Brain pericyte (primary cell): ENCODE measurements at places on chromosomes 12 and 14.

DNA sequence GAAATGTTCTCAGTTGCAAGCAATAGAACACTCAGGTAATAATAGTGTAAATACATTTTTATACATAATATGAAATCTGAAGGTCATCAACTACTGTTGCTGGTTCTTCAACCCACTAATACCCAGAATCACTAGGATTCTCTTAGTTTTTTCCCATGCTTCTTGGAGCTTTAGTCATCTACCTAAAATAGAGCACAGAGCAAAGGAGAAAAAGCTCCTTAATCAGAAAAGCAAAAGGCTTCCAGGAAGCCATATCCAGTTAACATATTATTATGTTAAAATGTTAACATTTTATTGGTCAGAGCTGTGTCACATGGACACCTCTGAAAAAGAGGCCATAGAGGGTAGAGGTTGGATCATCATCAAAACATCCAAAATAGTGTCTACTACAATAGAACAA is 57.0 kb downstream of the CCER1 start:
- no peak for DNase-seq

GRCh38 chr12:34401659-34402227 is 379.4 kb downstream of the ALG10 start:
- DNase-seq = no peak

GRCh38 chr12:64304571-64304970 is 82.5 kb upstream of the KICS2 start:
- no peak for DNase-seq

- no peak for DNase-seq
Measured at GRCh38 chr12:7144414-7145120, 14.4 kb downstream of the CLSTN3 start.

GRCh38 chr14:24986206-24986893 is 63.6 kb downstream of the STXBP6 start:
- DNase-seq = no peak

- no peak for DNase-seq
Measured at GRCh38 chr12:109767456-109767855, 53.8 kb downstream of the FAM222A start.

DNA sequence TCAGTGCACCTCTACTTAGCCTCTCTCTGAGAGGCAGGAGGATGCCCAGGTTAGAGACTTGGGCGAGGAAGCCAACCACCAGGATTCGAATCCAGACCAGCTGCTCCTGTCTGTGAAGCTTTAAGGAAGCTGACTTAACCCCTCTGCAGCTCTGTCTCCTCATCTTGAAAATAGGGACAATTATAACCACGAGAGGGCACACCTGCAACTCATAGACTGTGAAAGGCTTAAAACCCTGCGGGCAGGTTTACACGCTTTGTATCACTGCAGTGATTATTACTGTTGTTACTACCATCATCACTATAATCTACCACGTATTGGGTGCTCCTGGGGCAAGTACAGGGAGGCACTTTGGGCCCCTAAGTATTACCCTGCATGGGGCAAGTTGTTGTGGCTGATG is 379.8 kb downstream of the VRK1 start:
- DNase-seq = no peak

DNA sequence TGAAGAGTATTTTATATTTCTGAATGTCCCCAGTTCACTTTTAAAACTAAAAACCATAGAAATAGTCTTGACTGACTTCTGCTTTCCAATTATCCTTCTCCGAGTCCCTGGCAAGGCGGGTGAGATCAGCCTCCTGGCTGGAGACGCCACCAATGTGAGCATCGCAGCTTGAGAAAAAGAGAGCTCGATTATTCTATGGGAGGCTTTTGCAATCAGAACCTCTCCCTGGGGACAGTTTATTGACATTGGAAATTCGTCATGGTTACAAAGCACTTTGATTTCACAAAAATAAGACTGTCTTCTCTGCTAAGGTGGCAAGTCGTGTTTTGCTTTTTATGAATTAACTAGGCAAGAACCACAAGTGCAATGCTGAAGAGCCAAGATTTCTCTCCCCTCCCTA is 23.6 kb upstream of the GPHB5 start:
- DNase-seq = no peak

GRCh38 chr12:94027561-94027960 is 120.8 kb upstream of the PLXNC1 start:
- no peak for DNase-seq

DNA sequence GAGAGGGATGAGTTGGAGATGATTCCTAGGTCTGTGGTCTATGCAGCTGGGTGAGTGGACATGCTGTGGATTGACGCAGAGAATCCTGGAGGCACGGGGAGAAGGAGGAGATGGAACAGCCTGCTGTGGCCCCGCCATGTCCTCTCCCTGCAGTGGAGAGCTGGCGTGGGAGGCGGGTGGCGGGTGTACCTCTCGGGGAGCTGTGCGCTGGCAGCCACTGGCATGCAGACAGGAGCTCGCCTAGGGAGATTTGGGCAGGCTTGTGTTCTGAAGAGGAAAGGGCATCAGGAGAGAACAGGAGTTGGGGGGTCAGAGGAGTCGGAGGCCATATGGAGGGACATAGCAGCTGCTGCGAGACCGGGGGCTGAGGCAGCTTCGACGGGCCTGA is 56.1 kb downstream of the TECPR2 start:
- DNase-seq = no peak

- DNase-seq = no peak
Measured at GRCh38 chr14:65065719-65066118, 36.6 kb downstream of the MAX start.

DNA sequence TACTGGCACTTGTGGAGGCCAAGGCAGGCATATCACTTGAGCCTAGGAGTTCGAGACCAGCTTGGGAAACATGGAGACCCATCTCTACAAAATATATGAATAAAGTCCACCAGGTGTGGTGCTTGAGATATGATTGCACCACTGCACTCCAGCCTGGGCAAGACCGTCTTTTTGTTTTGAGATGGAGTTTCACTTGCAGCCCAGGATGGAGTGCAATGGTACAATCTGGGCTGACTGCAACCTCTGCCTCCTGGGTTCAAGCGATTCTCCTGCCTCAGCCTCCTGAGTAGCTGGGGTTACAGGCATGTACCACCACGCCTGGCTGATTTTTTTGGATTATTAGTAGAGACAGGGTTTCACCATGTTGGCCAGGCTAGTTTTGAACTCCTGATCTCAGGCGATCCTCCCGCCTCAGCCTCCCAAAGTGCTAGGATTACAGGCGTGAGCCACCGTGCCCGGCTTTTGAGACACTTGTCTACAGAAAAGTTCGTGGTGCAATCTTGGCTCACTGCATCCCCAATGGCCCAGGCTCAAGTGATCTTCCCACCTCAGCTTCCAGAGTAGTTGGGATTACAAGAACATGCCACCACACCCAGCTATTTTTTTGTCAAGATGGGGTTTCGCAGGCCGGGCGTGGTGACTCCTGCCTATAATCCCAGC is 16.3 kb upstream of the ATP5F1B start:
- DNase-seq = no peak

DNA sequence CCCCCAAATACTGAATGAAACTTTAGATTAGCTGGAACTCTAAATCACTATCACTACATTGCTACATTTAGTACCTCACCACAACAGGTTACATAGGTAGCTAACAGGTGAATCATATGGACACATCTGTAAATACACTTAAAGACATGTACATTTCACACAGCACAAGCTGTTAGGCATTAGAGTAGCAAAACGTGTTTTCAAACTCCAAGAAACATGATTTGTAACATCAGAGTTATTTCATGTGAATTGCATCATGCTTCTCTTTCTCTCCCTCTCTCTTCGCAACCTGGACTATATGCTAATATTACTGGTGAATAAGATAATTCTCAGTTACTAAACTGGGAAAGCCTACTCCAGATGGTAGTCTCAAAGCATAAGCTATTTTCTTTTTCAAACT is 4.3 kb downstream of the SEL1L start:
- no peak for DNase-seq

DNA sequence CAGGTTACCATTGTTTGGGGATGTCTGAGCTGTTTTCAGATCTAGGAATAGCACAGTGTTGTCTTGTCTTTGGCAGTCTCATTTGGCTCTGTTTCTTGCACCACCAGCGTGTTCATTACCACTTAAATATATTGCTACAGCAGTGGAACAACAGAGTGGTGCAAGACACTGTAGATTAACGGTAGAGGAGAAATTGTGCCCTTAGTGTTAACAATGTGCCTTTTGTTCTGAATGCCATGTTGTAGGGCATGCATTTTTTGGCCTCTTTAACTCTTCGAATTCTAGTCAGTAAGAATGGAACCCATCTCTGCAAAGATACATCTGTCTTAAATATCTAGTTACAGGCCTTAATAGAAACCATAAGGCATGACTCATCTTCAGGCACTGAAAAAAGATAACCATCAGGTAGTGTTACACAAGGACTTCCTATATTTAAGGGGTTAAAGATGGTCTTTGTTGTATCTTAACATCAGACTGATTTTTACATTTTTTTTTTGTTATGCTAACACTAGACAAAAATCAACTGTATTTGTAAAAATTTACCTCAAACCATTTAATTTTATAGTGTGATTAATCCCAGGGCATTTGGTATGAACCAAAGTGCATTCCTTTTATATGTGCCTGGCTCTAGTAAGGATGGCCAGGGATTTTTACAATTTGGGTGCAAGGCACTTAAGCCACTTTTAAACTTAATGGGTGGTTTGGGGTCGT is 12.9 kb downstream of the DYRK2 start:
- peak; percentile 42 for DNase-seq

- DNase-seq = no peak
Measured at GRCh38 chr12:106773286-106774004, 1.0 kb upstream of the RIC8B start.

- no peak for DNase-seq
Measured at GRCh38 chr12:91982946-91983345, 162.7 kb downstream of the BTG1 start.

DNA sequence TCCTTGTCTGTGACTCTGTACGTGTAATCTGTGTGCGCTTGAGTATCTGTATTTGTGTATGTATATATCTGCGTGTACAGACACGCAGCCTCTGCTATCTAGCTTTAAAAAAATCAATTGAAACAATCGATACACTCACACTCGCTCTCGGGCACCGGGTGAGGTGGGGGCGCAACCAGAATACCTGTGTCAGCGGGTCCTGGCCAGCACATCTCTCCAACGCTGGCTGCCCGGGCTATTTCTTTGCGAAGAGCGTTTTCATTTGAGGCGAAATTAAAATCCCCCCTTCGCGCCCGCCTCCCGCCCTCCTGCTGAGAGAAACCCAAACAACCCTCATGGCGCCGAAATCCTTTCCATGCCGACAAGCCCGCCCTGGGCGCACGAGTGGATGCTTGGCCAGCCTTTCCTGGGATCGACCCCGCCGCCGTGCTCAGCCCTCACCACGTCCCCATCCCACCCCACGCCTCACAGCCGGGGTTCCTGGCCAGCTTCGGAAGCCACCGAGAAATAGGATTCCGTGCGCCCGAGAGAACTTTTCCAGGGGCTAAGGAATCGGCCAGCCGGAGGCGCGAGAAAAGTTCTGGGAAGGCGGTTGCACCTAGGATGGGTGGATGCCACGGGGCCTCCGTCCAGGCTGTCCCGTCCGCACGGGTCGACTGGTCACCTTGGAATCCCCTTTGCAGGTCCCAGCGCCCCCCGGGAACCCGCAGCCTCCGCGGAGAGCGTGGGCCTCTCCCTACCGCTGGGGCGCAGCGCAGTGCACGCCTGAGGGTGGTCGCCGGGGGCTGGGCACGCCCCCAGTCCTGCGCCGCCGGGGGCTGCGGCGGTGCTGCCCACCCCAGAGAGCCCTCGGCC is 1.0 kb downstream of the ZDHHC22 start:
- no peak for DNase-seq

DNA sequence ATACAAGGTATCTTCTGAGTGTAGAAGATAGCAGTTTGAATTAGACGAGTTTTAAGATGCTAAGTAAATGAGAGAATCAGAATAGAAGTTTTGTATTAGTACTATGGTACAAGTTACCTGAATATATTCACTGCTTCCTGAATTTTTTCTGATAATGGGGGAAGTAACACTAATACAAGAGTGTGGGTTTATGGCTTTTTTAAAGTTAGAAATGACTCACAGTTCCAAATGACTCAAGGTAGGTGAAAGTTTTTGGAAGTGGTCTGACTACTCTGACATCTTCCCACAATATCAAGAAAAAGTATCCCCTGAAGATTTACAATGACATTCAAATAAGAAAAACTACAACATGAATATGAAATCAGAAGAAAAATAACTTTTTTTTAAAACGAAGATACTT is 123.7 kb upstream of the GARIN6 start:
- DNase-seq = no peak

- DNase-seq = no peak
Measured at GRCh38 chr12:93419388-93420034, 22.2 kb downstream of the UBE2N start.

GRCh38 chr14:95776798-95777534 is 63.0 kb upstream of the TCL1A start:
- DNase-seq = no peak

DNA sequence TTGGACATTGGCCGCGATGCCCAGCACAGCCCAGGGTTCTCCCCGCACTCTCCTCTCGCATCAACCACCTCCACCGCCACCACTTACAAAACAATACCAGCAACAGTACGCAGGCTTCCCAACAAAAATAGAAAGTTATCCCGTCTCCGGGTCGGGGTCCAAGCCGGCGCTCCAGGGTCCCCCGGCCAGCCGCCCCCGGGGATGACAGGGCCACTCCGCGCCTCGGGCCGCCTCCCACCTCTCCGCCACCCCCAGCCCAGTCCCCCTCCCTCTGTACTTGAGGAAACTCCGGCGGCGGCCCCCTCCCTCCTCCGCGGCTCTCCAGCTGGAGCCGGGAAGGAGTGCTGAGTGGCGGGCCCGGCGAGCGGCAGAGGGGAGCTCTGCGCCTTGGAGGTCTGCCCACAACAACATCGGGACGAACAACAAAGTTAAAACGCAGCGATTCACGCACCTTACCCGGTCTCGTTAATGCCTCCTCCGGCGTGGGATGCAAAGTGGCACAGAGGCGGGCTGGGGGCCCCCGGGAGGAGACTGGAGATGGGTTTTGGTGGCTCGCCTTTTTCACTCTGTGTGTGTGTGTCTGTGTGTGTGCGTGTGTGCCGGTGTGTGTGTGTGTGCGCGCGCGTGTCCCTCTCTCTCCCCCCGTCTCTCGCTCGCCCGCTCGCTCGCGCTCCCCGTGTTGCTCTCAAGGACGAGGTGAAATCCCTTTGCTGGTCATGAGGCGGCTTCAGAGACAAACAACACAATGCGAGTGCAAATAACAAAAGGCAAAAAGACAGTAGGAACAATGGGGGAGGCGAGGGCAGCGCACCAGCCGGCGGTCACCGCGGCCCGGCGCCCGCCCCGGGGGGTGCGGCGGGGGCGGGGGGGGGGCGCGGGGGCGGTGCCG is 386.8 kb downstream of the BCAT1 start:
- DNase-seq = no peak

- no peak for DNase-seq
Measured at GRCh38 chr12:64678835-64679234, 68.5 kb downstream of the RASSF3 start.

GRCh38 chr12:1504895-1505311 is 89.5 kb downstream of the FBXL14 start:
- DNase-seq = no peak

GRCh38 chr12:94805749-94806529 is 155.6 kb upstream of the TMCC3 start:
- DNase-seq = no peak
